Activated naive CD8-positive, alpha-beta T cell treated with anti-CD3 and anti-CD28 coated beads for 36 hours (primary cell): ENCODE measurements at places on chromosomes 5 and 9. TPM values are rescaled to one million over a fixed set of nuclear protein-coding genes. Genes with fewer than 3 reads are reported as not detected.

GRCh38 chr5:177552839-177553455, 1.4 kb downstream of the FAM193B start:
- DNase-seq = peak; percentile 3

GRCh38 chr9:99826579-99826978, 4.9 kb downstream of the NR4A3 start:
- DNase-seq = no peak

DNA sequence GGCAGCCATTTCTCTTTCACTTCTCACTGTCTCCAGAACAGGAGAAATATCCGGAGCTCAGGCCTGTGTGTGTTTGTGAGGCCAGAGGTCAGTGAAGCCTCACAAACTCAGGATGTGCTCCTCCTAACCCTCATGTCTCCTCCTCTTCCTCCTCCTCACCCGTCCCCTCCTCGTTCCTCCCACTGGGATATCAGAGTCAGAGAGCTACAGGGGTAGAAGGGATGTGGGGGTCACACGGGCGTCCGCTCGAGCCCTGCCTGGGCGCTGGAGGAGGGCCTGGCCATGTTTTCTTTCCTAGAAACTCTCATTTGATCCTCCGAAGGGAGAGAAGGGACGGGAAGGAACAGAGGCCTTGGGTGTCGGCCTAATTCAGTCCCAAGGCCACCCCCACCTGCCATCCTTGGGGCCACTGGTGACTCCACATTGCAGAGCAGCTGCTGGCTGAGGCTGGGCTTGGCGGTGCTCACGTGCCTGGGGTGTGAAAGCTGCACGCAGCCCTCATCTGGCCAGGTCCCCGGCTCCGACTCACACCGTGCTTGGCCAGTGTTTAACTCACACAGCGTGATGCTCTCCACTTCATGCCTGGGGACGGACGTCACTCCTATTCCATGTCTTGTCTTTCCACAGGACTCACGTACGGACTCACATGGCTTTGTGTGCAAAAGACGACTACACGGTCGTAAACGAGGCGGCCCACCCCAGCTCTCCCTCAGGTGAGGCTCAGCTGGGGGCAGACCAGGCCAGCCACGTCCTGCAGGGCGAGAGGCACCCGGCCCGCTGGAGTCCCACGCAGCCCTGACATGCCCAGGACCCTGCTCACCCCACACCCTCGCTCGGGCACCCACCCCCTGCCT, 22.6 kb upstream of the SLC6A19 start:
- no peak for DNase-seq

GRCh38 chr9:23774266-23774665, 51.8 kb downstream of the ELAVL2 start:
- DNase-seq = no peak

GRCh38 chr5:125088522-125089105, 342.2 kb upstream of the ZNF608 start:
- DNase-seq = no peak

DNA sequence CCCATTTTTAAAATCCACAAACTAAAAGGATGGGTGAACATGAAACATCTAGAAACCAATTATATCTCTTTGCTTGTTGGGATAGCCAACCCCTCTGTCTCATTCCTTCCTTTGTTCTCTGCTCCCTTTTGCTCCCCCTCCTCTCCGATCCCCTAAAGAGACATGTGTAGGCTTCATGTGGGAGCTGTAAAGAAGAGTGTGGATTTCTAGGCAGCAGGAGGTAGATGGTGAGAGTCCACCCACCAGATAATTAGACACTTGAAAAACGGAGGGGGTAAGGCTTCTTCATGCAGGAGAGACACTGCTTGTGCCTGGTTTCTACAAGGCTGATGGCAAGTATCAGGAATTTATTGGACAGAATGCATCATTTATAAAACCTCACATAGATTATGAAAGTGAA, 27.3 kb upstream of the CFAP157 start:
- no peak for DNase-seq

DNA sequence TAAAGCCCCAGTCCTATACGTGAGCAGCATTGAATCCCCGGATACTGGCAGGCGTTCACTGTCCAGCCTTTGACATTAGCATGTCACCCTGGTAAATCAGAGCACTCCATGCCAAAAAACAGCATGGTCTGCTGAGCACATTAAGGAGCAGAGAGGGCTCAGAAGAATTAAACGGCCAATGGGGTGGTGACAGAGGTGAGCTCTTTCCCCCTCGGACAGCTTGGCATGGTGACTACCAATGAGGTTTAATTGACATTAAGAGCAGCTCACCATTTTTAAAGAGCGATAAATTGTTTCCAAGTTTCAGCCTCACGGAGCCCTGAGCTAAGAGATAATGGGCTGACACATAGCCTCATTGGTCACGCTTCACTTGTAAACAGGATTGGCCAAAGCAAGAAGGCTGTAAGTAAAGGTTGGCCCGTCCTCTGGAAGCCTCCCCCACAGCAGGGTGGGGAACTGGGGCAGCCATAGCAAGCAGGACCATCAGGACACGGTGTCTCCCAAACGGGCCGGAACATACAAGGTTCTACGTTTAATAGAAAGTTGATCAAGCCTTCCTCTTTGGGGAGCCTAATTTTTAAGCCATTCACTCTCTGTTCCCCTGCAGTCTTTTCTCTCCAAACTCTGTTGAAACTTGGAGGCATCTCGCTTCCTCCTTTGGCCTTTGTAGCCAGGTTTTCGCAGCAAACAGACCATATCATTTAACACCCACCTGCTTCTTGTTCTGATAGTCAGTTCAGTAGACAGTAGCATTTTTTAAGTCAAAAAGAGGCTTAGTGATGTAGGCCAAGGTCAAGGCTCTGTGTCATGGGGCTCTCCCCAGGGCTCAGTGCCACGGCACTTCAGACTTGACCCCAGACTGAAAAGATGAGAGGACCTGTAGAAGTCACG, 25.9 kb downstream of the QRFP start:
- no peak for DNase-seq

DNA sequence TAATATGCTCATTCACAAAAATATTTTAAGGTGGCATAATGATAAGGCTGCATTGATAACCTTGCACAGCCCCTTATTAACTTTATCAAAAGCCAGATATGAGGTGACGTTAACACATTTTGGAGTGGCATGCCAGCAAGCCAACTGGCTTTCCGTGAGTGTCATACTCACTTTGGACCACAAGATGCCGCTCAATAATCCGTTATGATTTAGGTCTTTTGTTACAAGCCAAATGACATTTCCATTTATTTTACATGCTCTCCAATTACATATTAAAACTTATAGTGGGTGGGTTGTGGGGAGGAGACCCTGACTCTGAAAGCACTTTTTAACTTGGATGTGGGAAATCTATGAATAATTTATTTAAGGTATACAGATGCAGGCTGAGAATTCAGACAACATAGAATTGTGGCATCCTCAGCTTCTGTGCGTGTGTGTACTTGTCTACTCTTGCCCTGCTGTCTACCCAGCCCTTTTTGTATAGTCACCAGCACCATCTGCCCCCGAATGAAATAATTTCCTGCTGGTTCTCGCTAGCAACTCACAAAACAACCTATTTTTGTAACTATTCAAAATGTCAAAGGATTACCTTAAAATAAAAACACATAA, 305.1 kb downstream of the PSAT1 start:
- no peak for DNase-seq

GRCh38 chr5:36494841-36495601, 111.4 kb upstream of the SLC1A3 start:
- DNase-seq = no peak

GRCh38 chr5:115423051-115423450, 121.5 kb downstream of the FEM1C start:
- DNase-seq = no peak

DNA sequence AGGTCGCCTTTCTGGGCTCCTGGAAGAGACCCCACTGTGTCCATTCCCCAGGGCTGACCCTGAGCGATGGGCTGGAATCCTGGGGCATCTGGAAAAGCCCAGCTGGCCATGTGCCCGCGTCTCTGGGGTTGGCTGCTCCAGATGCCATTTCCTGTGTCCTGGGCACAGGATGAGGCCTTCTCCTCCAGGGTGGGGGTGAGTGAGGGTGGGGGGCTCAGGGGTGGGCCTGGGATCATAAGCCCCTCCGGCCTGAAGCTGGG, 30.7 kb downstream of the PAEP start:
- no peak for DNase-seq

TIFAB gene
- total RNA-seq = not detected

NPR2 gene
- 4.7 TPM for total RNA-seq

DNA sequence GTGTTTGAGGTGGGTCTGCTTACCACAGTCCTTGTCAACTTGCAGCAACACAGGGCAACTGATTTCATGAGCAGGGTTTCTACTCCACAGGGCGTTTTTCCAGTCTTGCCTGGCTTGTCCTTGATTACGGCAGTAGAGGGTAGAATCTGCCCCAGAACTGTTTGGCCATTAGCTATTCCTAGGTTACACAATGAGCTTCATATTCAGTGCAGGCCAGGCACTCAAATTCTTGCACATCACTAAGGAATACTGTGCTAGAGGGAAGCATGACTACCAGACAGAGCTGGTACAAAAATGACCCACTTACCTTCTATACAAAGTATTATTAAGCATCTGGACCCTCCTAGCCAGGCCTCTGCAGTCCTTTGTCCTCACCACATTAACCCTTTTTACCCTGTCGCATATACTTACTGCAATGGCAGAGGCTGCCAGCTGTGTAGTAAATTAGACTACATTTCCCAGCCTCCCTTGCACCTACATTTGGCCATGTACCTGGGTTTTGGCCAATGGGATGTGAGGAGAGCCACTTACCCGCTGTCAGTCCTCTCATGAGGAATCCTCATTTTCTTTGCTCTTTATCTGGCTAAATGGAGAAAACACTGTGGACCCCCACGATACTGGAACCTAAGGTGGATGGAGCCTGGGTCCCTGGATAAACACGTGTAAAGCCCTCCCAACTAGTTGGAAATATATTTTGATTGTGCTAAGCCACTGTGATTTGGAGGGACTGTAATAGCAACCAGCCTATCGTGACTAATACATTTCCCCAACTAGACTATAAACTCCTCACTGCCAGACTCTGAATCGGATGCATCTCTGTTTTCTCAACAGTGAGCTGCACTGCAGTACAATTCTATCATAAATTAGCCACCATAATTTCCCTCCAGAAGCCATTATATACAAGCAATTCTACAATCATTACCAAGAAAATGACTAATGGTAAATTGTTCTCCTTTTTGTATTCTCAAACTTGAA, 218.7 kb downstream of the GLIS3 start:
- DNase-seq = no peak

DNA sequence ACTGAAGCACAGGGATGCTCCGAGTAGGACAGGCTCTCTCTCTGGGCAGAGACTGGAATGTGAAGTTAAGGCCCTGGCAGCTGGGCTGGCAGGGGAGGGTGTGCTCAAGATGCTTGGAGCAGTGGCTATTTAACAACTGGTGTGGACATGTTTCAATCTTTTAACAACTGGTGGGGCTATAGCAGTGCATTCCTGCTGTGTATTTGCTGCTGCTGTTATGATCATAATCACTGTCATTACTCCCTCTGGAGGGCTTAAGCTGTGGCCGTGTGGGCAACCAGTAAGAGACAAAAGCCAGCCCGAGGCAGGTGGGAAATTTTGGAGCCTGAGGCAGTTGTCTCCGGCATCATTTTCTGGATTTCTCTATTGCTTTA, 33.3 kb upstream of the PTGS1 start:
- no peak for DNase-seq

- DNase-seq = no peak
These were observed 128.7 kb upstream of the APC start for GRCh38 chr5:112608975-112609374.

- DNase-seq = no peak
These were observed 742 bp downstream of the BHMT2 start for GRCh38 chr5:79070350-79070667.

- DNase-seq = no peak
These were observed 17.4 kb downstream of the FYB1 start for GRCh38 chr5:39201781-39202596.

CYLC2 gene
- total RNA-seq = not detected

DNA sequence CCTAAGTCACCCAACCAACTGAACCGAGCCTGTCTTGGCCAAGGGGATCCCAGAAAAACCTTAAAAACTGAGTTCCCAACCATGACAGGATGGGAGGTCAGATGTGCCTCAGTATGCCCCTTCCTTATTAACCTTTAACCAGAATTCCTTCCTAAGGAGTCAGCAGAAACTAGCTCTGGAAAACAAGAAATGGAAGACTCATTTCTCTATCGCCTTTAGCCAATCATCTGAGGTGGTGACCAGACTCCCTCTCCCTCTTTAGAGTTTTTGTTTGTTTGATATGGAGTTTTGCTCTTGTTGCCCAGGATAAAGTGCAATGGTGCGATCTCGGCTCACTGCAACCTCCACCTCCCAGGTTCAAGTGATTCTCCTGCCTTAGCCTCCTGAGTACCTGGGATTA, 37.5 kb downstream of the SLC28A3 start:
- DNase-seq = no peak

GRCh38 chr9:105259274-105259673, 14.8 kb downstream of the SLC44A1 start:
- no peak for DNase-seq

GRCh38 chr5:145161391-145161790, 673.8 kb downstream of the PRELID2 start:
- no peak for DNase-seq

- DNase-seq = no peak
These were observed 57.1 kb downstream of the MFAP3 start for GRCh38 chr5:154095904-154096303.

DNA sequence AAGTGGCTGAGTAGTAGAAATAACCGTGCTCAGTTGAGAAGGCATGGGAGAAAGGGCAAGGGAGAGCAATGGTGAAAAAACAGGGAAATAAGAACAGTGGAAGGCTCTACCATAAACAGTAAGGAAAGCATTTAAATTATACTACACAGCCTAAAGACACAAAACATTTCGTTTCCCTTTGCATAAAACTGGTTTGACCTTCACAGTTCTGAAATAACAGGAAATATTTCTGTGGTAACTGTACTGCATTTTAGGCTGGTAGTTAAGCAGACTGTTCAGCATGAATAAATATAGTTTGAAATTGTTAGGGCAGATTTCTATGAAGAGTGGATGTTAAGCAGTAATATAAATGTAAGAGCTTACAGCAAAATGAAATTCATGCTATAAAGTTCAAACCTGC, 147.5 kb downstream of the CSNK1G3 start:
- DNase-seq = no peak

DNA sequence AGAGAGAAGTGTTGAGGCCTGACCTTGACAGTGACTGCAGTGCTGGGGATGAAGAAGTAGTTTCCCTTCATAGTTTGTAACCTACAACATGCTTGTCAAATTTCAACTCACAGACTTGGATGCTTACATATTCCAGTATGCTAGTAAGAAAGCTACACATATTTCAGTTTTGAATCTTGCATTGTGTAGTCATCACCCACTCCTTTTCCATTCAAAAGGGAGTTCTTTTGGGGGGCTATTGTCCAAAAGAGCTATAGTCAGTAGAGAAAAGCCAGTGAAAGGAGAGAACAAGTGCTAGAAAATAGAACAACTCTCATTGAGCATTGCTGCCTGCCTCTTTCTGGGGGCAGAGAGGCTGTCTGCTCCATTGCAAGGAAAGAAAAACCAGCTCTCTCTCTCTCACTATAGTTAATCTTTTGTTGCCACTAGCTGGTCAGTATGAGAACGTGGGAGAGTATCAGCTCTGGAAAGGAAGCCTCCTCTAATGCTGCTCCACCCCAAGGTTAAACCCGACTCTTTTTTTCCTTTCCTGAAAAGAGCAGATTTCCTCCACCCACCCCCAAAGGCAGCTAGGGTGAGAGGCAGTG, 7.3 kb downstream of the ASTN2 start:
- DNase-seq = no peak
